Ovary (tissue), 10 donors: ENCODE measurements at places on chromosomes 7 and 10. TPM values are rescaled to one million over a fixed set of nuclear protein-coding genes. Genes with fewer than 3 reads are reported as not detected.

DNA sequence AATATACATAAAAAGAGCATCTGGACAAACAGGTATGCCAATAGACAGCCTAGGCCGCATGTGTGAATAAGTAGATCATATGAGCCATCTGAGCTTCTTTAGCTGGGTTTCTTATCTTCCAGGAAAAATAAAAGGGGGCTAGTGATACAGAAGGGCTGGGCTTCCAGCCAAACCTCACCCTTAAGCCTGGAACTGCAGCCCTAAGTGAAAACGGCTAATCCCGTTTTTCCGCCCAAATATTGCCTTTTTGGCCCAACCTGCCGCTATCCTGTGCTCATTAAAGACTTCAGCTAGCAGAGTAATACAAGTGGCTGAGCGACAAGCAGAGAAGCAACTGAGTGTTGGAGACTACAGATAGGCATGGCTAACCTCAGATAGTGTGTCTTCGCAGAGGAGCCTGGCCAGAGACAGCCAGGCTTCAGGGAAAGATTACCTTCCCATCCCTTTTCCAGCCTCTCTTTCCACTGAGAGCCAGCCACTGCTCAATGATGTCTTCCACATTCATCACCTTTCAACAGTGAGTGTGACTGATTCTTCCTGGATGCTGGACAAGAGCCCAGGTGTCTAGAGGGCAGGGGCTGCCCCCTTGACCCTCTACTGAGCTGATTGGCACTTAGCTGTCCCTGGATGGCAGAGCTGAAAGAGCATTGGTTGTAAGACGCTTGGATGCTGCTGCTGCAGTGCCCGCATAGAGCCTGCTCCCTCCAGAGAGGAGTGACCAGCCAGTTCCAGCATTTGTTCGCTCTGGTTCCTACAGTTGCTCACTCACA is 108.9 kb downstream of the ITGB8 start:
- no peak for DNase-seq

DNA sequence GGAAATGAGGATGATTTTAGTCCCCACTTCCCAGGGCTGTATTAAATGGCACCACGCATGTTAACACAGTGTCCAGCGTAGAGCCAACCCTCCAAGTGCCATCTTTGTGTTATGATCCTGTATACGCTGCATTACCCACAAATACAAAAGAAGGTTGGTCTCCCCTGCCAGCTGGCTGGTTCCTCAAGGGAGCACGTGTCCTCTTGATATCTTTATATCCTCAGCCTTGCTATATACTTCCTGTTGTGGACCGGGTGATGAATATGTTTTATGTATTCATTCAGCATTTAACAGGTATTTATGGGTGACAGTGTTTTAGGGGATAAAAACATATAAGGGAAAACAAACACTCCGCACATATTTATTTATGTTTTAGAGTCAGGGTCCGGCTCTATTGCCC is 23.2 kb upstream of the PRRT4 start:
- DNase-seq, result no peak

Gene PTPRZ1
- total RNA-seq, result 0.57 TPM

Gene EXOC4
- 72.7 TPM for total RNA-seq

Gene CLDN3
- total RNA-seq, result 12.5 TPM

DNA sequence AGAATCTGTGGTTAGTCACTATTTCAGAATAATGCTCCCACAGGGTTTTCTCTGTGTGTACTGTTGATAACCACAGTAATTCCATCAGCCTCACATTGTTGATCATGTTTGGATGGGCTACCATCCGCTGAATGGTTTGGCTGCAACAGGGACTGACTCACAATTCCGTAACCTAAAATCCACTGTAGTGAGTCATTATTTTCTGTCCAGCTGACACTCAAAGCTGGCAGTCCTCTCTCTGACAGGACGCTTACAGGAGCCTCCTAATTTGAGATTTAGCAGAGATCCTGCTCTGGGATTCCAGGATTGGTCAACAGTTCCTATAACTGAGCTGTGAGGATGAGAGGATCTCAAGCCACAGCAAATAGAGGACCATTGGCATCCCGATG is 32.7 kb downstream of the VWA2 start:
- DNase-seq, result no peak

- no peak for DNase-seq
These were observed 297.8 kb downstream of the KLF6 start for GRCh38 chr10:3487228-3487627.

- DNase-seq, result no peak
These were observed 58.9 kb downstream of the KCNMA1 start for GRCh38 chr10:77578583-77579227.
